ENCODE measurements at places on chromosomes 11 and 22. TPM values are rescaled to one million over a fixed set of nuclear protein-coding genes. Genes with fewer than 3 reads are reported as not detected.

TMEM225 gene
- total RNA-seq, result not detected

DNA sequence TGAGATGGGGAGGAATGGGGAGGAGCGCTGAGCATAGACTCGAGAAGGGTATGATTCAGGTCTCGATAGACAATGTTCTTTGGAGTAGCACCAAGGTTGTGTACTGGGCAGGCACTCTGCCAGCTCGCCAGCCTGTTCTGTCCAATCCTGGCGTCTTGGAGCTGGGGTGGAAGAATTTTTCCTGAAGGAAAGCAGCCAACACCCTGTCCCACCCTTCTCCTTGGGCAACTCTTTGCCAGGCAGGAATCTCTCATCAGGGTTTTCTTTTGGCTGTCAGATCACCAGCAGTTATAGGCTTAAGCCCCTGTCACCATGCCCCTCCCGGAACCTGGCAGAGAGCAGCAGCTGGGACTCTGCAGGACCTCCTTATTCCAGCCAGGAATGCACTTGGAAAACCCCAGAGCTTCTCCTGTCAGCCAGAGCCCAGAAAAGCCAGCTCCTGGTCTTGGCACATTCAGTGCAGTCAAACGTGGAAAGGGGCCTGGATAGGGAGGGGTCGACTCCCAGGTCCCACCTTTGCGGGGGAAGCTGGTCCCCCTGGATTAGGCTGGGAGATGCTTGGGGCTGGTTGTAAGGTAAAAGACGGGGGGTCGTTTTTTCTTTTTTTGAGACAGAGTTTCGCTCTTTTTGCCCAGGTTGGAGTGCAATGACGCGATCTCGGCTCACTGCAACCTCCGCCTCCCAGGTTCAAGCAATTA is 14.4 kb upstream of the SPTBN2 start:
- no peak overlapping the region for H3K4me3 ChIP-seq
- peaks cover 12% of the 10 kb centered on the region for H3K4me1 ChIP-seq
- no peak for DNase-seq
- H3K27ac ChIP-seq, result no peak overlapping the region

DNA sequence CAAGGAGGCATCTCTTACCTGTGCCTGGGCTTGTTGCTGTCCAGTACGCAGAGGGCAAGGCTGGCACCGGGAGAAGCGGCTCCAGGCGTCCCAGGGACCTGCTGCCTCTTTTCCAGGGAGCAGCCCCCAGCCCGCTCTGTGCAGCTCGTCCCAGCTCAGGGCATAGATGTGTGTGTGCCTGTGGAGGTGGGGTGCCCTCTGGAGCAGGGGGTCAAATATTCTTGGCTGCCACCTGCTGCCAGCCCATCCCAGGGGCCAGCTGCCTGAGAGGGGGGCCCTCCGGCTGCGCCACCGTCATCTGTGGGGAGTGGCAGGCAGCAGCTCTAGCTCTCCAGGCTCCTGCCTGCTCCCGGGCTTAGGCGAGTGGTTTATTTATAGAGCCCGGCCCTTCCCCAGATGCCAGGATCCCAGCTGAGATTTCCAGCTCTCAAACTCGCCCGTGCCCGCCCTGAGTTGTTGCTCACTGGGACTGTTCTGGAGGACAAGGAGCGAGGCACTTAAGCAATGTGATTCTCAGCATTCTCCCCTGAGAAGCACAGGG is 87.5 kb downstream of the RTL6 start:
- peak; percentile 75 for DNase-seq
- peak overlapping the region; percentile 22 for H3K27ac ChIP-seq
- no peaks in the 10 kb centered on the region for H3K36me3 ChIP-seq
- no peaks in the 10 kb centered on the region for H3K4me1 ChIP-seq

DNA sequence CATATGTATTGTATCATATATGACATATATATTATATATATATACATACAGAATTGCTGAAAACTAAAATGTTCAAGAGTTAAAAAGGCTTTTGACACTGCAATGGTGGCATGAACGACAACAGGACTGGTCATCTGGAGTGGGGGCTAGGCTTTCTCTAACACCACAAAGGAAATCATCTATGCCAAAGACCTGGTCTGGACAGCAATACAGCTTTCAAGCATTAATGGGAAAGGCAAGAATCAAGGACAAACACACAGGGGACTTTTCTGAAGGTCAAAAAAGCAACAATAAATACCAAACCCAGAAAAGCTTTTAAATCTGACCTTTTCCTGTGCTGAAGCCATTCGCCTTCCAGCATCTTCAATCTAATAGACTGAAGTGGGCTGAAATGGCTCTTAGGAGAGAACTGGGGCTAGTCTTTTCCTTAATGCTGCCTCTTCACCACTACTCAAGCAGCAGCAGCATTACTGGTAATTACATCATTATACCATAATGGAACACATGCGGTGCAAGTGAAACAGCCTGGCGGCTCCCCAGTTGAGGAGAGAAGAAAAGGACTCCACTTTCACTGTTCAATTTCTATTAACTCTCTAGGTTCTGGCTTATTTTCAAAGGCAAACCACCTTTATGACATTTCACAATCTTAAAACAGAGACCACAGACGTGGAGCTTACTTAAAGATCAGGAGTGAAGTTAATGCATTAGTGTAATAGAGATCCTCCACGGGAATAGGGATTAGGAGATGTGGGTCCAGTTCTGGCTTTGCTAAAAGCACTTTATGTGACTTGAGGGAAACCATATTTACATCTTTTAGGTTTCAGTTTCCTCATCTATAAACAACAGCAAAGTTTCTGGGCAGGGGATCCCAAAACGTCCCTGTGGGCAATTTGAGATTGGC is 63.0 kb downstream of the GAB2 start:
- H3K36me3 ChIP-seq, result no peaks in the 10 kb centered on the region
- no peaks in the 10 kb centered on the region for H3K27me3 ChIP-seq
- peaks cover 22% of the 10 kb centered on the region for H3K4me1 ChIP-seq
- no peak overlapping the region for H3K27ac ChIP-seq

DNA sequence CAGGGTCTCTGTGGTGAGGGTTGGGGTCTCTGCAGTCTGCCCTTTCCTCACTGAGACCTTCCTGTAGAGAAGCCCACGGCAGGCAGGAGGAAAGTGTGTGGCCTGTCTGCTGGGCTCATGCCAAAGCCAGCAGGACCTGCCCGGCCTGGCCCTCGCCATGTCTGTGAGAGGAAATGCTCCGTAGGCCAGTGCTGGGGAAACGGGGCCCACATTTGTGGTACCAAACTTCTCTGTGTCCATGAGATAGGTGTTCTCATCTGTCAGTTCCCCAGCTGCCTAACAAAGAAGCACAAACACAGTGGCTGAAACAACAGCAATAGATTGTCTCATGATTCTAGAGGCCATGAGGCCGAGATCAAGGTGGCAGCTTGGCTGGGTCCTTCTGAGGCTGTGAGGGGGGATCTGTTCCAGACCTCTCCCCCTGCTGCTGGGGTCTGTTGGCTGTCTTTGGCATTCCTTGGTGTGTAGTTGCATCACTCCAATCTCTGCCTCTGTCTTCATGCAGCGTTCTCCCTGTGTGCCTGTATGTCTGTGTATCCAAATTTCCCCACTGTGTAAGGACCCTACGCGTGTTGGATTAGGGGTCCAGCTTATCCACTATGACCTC is 772.5 kb downstream of the TBC1D22A start:
- H3K27me3 ChIP-seq, result no peaks in the 10 kb centered on the region
- H3K27ac ChIP-seq, result no peak overlapping the region
- H3K4me3 ChIP-seq, result no peak overlapping the region
- H3K36me3 ChIP-seq, result no peaks in the 10 kb centered on the region
- no peak for DNase-seq

GRCh38 chr22:38218661-38219622 is 17.1 kb downstream of the MAFF start:
- H3K27me3 ChIP-seq, result no peaks in the 10 kb centered on the region
- H3K27ac ChIP-seq, result peak overlapping the region; percentile 96
- H3K4me3 ChIP-seq, result no peak overlapping the region
- peaks cover 32% of the 10 kb centered on the region for H3K4me1 ChIP-seq

DNA sequence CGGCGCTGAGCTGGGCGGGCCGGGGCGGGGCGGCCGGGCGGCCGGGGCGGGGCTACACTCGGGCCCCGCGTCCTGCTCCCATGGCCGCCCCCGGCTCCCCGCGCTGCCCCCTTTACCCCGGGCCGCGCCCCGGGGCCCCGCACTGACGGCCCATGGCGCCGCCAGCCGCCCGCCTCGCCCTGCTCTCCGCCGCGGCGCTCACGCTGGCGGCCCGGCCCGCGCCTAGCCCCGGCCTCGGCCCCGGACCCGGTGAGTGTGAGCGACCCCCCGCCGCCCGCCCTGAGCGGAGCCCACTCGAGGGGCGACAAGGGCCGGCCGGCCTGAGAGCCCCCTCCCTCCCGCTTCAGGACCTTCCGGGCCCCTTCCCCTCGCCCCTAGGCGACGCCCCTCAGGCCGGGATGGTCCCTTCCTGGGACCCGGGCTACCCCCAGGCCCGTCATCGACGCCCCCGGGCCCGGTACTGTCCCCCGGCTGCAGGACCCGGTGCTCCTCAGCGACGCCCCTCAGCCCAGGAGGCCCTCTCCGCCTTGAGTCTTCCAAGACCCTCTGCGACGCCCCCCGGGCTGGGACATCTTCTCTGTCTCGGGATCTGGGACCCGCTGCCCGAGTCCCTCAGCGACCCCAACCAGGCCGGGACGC is at the start of gene KREMEN1:
Gene KREMEN1, plus strand, starts transcription at position 57 of the 639 bp plus-strand sequence. Its CDS starts 96 bp downstream, at position 153.
- H3K36me3 ChIP-seq, result no peaks in the 10 kb centered on the region
- peaks cover 39% of the 10 kb centered on the region for H3K4me1 ChIP-seq
- no peaks in the 10 kb centered on the region for H3K27me3 ChIP-seq
- peak within 1 kb of the TSS; percentile 52 for H3K27ac ChIP-seq

DNA sequence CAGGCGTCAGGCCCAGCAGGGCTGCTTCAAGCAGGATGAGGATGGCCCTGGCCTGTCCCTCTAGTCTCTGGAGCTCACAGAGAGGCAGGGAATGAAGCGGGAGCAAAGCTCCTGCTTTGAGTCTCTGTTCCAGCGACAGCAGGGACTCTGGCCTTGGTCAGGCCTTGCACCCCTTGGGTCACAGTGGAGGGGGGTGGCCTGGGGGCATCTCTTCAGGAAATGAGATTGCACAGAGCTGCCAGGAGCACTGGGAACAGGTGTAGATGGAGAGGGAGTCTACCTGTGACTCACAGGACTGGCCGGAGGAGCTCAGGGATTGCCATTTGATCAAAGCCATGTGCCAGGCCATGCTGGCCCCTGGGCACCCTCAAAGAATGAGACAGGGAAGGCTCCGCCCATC is 1.6 kb downstream of the ANO1 start:
- H3K27ac ChIP-seq, result peak overlapping the region; percentile 65
- peaks cover 5% of the 10 kb centered on the region for H3K4me1 ChIP-seq
- DNase-seq, result no peak
- H3K4me3 ChIP-seq, result peak overlapping the region; percentile 47
- H3K27me3 ChIP-seq, result peaks cover 4% of the 10 kb centered on the region

DNA sequence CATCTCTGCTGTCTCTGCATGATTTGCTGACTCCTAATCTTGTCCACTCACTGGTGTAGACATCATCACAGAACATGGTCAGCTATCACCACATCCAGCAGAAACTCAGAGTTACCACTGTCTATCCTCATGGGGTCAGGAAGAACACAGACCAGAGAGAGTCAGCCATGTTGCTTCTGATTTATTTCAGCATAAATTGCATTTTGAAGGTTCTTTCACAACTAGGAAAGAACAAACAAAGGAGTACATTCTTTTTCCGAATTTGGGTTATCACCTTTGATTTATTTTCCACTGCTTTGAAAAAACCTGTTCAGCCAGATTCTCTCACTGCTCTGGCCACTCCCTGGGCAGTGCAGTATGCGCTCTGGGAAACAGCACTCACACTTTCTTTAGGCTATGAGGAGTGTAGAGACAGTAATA is 172.0 kb upstream of the MTMR2 start:
- H3K36me3 ChIP-seq, result peaks cover 14% of the 10 kb centered on the region
- H3K4me1 ChIP-seq, result peaks cover 23% of the 10 kb centered on the region
- no peak for DNase-seq
- no peak overlapping the region for H3K27ac ChIP-seq
- no peaks in the 10 kb centered on the region for H3K27me3 ChIP-seq

DNA sequence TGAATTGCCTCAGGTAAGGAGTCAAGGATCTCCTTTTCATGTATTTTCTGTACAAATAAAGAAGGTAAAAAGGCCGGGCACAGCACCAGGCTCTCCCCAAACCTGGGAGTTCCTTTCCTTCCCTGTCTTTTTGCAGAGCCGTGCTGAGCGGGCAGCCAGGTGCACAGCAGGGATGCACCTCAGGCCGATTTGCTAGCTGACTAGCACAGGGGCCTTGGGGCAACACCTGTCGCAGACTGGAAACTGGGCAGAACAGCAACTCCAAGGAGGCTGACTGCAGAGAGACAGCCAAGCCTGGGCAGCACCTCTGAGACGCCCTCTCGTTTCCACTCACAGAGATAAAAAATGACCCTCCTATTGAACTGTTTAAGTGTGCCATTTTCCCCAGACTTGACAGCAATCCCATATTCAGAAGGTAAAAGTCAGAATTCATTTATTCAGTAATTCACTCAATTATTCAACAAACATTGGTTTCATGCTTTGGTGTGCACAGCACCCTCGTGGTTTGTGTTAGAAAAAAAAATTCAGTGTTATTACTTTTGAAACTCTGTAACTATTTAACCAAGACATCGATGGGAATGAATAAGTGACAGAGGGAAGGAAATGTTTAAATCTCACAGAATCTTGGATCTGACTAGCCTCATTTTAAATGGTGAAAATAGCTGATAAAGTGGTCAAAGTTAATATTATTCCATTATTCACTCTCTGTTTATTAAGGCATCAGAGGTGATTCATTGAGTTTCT is 120.9 kb downstream of the GALNT18 start:
- no peak for DNase-seq
- H3K27ac ChIP-seq, result no peak overlapping the region
- H3K36me3 ChIP-seq, result no peaks in the 10 kb centered on the region
- no peak overlapping the region for H3K4me3 ChIP-seq
- no peaks in the 10 kb centered on the region for H3K27me3 ChIP-seq

- peaks cover 1% of the 10 kb centered on the region for H3K4me1 ChIP-seq
- no peak overlapping the region for H3K27ac ChIP-seq
- no peaks in the 10 kb centered on the region for H3K36me3 ChIP-seq
- no peaks in the 10 kb centered on the region for H3K27me3 ChIP-seq
Observed at GRCh38 chr11:72871119-72871518, 56.9 kb downstream of the ATG16L2 start.

- H3K4me1 ChIP-seq, result peaks cover 35% of the 10 kb centered on the region
- H3K27me3 ChIP-seq, result no peaks in the 10 kb centered on the region
- H3K36me3 ChIP-seq, result no peaks in the 10 kb centered on the region
Observed at GRCh38 chr11:34345991-34346480, 11.8 kb downstream of the ABTB2 start.

GRCh38 chr11:120167659-120168058 is 29.7 kb upstream of the TRIM29 start:
- peaks cover 8% of the 10 kb centered on the region for H3K4me1 ChIP-seq
- peaks cover 65% of the 10 kb centered on the region for H3K27me3 ChIP-seq
- no peaks in the 10 kb centered on the region for H3K36me3 ChIP-seq

- H3K27ac ChIP-seq, result no peak overlapping the region
- H3K4me3 ChIP-seq, result no peak overlapping the region
- H3K4me1 ChIP-seq, result no peaks in the 10 kb centered on the region
- no peak for DNase-seq
Observed at GRCh38 chr11:98836156-98836555, 184.6 kb upstream of the CNTN5 start.

DNA sequence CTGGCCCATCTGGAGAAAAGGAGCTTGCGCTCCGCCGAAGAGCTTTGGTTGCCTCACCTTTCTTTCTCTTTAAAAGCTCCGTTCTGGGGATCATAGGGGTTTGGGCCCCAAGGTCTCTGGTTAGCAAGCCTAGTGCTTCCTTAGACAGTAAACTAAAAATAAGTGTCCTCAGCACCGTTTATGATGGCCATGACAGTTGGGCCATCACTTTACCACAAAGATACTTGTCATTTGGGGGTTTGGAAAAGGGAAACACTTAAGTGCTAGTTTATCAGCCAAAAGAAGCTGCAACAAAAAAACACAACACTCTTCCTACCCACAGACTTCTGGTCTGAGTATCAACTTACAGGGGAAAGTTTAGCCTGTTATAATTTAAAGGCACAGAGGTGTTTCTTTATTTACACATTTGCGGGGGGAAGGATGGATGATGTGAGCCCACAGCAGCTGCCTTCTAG is 88.4 kb upstream of the CD44 start:
- no peak for DNase-seq
- no peaks in the 10 kb centered on the region for H3K4me1 ChIP-seq
- H3K4me3 ChIP-seq, result no peak overlapping the region
- H3K36me3 ChIP-seq, result no peaks in the 10 kb centered on the region
